ENCODE measurements at places on chromosomes 4 and X.

- no peak for DNase-seq
Observed at GRCh38 chr4:42672359-42673081, 15.6 kb upstream of the ATP8A1 start.

DNA sequence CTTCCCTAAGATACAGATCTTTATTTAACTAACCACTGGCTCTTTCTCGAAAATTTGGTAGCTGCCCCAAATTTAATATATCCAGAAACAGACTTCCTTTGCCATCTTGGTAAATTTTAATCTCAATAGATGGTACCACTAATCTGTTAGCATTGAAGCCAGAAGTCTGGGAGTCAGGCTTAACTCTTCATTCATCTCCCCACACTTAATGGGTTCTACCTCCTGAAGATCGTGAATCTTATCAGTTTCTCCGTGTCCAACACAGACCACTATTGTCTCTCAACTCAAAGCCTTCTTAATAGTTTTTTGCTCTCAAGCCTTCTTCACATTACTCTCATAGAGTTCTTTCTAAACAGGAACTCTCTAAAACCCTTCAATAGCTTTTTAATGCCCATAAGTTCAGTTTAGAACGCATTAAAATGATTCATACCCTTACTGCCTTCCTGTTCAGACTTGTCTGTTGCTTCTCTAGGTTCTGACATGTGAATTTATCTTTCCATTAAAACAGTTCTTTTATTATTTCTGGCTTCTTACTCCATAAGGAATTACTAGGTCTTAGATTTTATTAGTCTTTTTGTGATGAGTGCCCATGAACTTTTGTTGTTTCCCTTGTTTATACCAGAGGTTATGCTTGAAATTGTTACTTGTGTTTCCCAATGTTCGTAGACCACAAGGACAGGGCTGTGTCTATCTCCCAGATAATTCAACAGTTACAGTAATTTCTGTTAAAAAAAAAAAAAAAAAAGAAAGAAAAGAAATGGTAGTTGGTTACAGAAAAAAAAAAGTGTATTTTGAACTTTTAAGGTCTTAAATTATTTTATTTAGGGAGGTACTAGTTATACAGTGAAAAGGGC, 54.7 kb downstream of the SMARCAD1 start:
- no peak for DNase-seq

- DNase-seq: no peak
Observed at GRCh38 chr4:34108391-34108790, 2135.9 kb downstream of the ARAP2 start.

GRCh38 chrX:133495464-133496391, 80.4 kb upstream of the GPC4 start:
- DNase-seq: no peak

DNA sequence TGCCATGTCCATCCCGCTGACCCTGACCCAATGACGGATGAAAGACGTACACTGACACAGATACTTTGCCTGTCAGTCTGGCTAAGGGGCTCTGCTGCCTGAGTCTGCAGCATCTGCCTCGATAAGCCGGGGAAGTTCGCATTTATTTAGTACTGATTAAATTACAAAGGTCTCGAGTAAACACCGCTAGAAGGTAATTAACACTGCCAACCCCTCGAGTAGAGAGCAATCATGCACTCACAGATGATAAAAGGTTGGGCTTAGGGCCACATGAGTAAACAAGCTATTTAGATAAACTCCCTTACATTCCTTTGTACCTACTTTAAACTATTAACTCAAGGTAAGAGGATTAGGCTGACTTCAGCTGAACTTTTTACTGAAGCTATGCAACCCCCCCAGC, 16.0 kb upstream of the RBMXL3 start:
- no peak for DNase-seq

DNA sequence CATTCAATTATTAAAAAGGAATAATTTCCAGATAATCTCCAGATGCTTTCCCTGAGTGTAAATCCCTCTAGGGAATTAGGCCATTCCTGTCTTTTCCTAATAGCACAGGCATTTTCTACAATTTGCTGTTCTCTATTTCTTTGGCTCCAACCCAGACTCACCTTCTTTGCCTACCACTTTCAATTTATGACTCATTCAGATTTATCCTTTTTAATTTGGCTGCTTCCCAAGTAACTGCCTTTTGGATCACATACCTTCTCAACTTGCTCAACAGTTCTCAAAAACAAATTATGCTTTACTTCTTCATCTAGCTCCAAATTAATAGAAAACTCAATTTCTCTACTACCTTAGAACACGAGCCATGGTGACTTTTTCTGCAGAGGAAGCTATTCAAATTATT, 1166.3 kb upstream of the PCDH7 start:
- no peak for DNase-seq

GRCh38 chr4:113708250-113708649, 53.3 kb downstream of the CAMK2D start:
- no peak for DNase-seq
